ENCODE measurements at places on chromosomes 6 and 20.

GRCh38 chr20:4135385-4136077 is 120.2 kb upstream of the RNF24 start:
- no peak for DNase-seq

- peak; percentile 92 for DNase-seq
Measured at GRCh38 chr6:43723737-43724295, 36.2 kb upstream of the MRPS18A start.

DNA sequence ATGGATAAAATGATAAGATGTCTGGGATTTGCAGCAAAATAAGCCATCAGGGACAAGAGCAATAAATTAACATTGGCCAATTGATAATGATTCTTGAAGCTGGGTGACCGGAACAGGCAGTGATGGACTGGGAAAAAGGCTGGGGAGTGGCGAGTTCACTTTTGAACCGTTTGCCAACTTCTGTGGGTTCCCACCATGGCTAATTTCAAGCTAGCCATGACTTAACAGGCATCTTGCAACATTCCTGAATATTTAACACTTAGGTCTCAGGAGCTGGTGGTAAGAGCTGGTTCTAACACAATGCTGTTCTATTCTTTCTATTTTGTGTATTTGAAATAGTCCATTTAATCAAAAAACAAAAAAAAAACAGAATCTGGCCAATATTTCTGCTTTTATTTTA is 37.6 kb upstream of the CD83 start:
- DNase-seq, result no peak

- no peak for DNase-seq
Measured at GRCh38 chr6:20891161-20891560, 356.9 kb downstream of the CDKAL1 start.

DNA sequence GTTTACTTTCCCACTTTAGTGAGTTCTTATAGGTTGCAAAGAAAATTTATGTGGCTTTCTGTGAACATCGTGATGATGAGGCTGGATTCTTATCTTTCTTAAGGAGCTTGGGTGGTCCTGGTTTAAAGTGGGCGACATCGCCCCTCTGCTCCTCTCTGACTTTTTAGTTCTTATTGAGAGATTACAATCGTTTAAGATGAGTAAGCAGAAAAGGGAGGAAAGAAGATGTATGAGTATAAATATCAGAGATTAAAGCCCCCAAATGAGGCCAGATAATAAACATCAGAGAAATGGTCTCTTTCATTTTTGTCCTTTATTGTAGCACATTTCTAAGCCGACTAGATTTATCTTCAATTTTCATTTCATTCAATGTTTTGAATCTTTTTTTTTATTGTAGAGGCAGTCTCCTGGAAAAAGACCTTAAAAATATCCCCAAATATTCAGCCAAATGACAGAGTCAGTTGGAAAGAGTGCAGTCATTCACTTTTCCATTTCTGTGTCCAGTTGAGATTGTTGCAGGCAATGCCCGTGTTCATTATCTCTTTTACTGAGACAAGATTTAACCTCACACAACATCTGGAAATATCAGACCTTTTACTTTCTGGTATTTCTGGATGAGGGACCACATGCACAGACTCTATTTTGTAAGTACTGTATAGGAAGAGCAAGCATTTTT is 62.0 kb upstream of the PDE7B start:
- DNase-seq, result no peak

DNA sequence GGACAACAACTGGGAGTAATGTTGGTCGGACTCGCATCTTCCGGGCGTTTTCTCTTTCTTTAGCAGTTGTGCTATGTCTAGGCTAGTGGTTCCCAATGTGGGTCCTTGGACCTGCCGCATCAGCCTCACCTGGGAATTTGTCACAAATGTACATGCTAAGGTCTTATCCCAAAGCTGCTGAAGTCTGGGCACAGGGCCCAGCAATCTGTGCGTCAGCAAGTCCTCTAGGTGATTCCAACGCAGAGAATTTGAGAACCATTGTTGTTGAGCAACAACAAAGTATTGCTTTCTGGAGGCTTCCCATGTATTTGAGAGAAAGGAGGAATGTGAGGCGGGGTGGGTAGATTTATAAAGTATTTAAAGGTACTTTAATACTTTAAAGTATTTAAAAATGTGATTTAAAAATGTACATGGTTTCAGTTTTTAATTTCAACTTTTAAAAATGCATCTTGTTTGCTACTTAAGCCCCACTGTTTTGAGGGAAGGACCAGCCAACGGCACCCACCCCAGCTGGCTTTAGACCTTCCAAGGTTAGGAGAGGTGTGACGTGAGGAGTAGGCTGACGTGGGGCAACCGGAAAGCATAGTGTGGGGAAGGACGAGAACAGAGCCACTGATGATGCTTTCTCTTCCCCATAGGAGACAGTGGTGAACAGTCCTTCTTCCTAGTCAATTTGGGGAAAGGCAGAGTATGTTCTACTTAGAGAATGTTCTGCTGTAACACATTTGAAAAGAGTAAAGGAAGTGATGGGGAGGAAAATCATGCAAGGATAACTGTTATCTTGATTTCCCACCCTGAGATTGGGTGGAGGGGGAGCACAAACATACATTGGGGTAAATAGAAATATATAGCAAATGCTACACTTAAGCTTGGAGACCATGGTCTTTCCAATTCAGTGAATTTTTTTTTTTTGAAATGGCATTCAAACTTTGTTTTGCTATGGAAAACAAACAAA is 4.3 kb downstream of the UST start:
- DNase-seq, result no peak

- no peak for DNase-seq
Measured at GRCh38 chr20:1824834-1825233, 70.4 kb upstream of the SIRPA start.

DNA sequence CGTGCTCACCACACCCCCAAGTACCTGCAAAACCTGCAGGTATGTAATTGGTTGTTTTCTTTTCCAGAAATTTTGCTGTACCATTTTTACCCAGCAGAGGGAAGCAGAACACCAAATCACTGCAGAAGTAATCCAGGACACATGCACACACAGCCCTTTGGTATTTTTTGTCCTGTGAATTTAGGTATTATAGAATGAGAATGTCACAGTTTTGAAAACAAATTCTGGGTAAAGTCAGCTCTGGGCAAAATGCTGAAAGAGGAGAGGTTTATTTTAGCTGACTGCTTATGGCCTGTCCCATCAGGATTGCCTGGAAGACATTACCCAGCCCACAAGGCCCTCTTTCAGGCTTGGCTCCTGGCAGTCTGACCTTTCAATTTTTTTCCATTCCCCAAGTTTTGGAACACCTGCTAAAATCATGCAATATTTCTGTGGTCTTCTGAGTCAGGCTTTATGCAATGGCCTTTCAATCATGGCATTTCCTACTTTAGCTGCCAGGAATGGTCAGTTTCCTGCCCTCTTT is 3.5 kb upstream of the EFHC1 start:
- DNase-seq, result peak; percentile 85

DNA sequence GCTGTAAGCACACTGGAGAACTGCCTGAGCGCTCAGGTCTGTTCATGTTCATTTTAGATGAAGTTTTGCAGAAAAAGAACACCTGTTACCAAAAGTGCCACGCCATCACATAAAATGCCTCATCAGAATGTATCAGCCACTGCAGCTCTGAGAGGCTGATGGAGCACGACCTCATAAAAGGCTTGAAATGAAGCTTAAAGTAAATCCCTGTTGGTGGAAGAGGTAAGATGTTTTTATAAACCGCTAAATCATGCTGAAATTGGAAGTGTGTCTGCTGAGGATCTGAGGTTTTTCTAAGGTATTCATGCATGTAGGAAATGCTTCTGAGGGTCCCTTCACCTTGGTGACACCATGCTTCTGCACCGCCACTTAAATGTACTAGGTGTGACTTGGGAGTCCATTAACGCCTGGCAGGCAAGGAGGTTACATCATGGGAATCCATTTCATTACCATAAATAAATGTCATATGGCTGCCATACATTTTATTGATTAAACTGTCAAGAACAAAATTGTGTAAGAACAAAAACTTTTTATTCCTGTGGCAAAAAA is 363.1 kb upstream of the AGPAT4 start:
- DNase-seq, result no peak

DNA sequence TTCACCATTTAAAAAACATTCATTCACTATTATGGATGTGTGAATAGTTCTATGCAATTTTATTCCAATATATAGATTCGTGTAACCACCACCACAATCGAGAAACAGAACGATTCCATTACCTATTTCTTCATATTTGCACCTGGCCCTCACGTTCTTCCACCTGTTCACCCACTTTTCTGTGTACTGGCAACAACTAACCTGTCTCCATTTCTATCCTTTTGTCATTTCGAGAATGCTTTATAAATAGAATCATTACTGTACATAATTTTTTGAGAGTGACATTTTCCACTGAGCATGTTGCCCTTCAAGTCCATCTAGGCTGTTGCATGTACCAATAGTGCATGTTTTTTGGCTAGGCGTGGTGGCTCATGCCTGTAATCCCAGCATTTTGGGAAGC is 23.2 kb upstream of the STX11 start:
- no peak for DNase-seq

DNA sequence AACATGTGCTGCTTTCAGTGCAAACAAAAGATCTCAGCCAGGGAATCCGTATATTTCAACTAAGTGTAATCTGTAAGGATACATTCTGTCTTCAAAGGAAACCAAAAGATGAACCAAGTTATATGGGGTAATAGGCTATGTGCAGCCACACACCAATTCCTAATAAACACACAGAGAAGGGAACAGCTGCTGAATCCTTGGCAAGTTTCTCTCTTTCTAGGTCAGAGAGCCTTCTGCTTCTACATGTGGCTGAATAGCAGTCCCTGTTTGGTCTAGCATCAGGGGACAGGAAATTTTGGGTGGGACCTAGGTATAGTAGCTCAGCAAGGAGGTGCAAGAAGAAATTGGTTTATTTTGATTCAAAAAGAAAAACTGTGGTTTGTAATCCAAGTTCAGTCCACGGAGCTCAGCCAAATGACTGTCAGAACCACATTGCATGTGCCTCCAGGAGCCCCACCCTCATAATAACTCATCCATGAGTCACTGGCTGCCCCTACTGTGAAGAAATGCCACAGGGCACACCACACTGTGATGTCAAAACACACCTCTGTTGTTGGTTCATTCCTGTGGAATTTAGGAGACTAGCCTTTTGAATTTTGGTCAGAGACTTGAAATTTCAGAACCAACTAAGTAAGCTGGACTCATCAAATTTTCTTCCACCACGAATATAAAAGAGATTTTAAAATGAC is 21.1 kb downstream of the SPTLC3 start:
- no peak for DNase-seq

GRCh38 chr20:20849161-20849560 is 136.7 kb upstream of the RALGAPA2 start:
- DNase-seq, result no peak

DNA sequence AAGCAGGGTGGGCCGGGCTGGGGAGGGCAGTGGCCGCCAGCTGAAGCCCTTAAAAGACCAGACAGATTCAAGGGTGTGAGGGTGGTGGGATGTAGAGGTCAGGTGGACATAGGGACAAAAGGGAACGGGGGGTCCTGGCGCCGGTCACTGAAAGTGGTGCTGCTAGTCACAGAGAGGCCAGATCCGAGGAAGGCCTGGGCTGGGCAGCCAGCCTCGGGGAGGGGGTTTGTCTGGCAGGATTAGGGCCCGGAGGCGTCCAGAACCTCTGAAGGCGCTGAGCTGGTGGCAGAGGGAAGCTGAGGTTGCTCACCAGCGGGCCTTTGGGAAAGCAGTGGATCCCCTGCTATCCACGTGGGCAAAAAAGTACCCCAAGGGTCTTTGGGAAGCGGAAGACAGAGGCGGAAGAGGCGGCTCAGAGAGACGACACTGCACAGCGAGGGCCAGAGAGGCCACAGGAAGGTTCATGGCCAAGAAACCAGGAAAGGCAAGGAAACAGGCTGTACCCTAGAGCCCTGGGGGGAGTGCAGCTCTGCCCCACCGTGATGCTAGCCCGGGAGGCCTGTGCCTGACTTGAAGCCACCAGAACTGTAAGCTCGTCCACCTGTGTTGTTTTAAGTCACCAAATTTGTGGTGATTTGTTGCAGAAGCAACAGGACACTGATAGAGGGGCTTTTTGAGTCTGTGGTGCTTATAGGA is 106.0 kb downstream of the TMEM242 start:
- no peak for DNase-seq

- no peak for DNase-seq
Measured at GRCh38 chr20:2837221-2837960, 3.1 kb downstream of the PCED1A start.

- DNase-seq, result no peak
Measured at GRCh38 chr20:3706774-3707507, 5.5 kb downstream of the SIGLEC1 start.

GRCh38 chr20:43925801-43926200 is 11.1 kb downstream of the TOX2 start:
- peak; percentile 28 for DNase-seq

GRCh38 chr6:110054664-110055386 is 76.7 kb downstream of the GPR6 start:
- no peak for DNase-seq

GRCh38 chr20:36482044-36482473 is 59.3 kb upstream of the MYL9 start:
- DNase-seq, result no peak

DNA sequence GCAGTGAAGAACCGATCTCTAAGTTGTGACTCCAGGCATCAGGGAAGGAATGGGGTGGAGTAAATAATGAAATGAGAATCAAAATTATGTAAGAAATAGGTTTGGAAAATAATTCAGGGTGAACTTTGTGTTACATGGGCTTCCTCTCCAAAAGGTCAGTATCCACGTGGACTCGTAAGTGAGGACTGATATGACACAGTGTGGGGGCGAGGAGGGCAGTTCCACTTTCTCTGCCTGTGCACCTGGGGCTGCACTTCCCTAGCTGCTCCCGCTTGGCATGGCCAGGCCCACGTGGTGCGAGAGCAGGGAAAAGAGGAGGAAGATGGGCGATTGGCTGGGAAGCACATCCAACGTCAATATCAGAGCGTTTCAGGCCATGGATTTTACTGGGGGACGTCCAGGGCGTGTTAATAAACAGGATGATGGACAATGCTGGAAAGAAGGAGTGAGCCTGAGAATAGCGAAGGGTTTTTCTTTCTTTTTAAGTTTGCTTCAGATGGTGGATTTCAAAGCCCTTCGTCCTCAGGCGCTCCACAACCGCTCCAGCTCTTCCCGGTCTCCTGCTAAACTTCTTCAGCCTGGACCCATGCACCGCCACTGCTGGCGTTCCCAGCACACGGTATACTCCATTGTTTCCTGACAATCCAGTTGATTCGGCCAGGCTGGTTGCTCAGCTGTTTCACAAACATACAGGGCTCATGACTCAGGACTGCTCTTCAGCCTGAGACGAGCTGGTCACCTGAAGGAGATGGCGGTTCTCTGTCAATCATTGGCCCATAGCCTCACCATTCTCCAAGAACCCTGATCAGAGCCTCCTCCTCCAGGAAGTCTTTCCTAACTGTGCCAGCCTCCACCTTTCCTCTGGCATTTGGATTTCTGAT is 11.8 kb downstream of the CCR6 start:
- no peak for DNase-seq

- no peak for DNase-seq
Measured at GRCh38 chr6:17899491-17899890, 87.9 kb downstream of the KIF13A start.

GRCh38 chr6:85404564-85405174 is 45.2 kb upstream of the NT5E start:
- DNase-seq, result no peak

GRCh38 chr6:79783670-79784394 is 152.7 kb downstream of the SH3BGRL2 start:
- no peak for DNase-seq

GRCh38 chr20:6697228-6697972 is 70.1 kb upstream of the BMP2 start:
- no peak for DNase-seq

GRCh38 chr20:5570452-5570851 is 179.7 kb upstream of the SHLD1 start:
- no peak for DNase-seq
